ENCODE measurements at places on chromosomes 13 and 19.

- no peak for DNase-seq
Measured at GRCh38 chr19:2464389-2464788, 7.6 kb upstream of the LMNB2 start.

GRCh38 chr13:23462815-23463559 lies 29.5 kb upstream of the SACS start:
- DNase-seq: peak; percentile 39

- DNase-seq: no peak
Measured at GRCh38 chr19:46629546-46630025, 4.7 kb upstream of the PTGIR start.

DNA sequence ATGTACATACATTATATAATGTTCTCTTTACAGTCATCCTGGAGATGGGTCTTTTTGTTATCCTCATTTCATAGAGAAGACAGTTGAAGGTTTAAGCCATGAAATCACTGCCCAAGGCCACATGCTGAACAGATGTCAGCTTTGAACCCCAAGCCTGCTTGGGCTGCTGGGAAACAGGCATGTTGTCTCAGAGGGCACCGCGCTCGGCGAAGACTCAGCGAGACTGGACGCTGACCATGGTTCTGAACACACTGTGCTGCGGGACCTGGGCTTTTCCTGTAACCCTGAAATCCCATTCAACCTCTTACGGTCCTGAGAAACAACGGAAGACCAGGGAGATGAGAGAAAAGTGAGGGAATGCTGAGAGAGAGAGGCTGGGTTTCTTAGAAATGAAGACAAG lies 27.3 kb downstream of the LRFN3 start:
- DNase-seq: no peak

GRCh38 chr19:14375582-14376291 lies 5.5 kb upstream of the ADGRE5 start:
- no peak for DNase-seq

GRCh38 chr19:38483016-38483630 lies 49.6 kb downstream of the RYR1 start:
- no peak for DNase-seq

GRCh38 chr13:44195245-44195644 lies 178.4 kb upstream of the SERP2 start:
- no peak for DNase-seq

GRCh38 chr19:46715975-46716671 lies 791 bp downstream of the PRKD2 start:
- peak; percentile 10 for DNase-seq

DNA sequence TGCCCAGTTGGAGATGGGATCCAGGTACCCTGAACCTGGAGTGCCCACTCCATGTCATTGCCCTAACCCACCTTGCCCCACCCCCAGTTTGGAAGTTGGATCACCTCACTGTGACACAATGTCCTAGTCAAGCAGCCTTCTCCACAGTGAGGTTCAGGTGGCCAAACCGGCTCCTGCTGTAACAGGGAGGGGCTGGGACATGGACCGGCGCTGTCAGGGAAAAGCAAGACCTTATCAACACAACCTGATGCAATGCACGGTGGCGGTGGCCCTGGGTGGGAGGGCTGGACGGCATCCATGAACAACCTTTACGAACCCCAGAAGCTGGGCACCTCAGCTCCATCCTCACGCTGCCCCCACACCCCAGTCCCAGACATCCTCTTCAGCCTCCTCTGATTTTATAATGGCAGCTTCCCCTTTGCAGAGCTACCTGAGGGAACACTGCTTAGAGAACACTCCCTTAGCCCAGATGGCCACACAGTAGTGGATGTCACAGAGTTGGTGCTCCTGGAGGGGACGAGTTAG lies 1.6 kb upstream of the KRTDAP start:
- no peak for DNase-seq

DNA sequence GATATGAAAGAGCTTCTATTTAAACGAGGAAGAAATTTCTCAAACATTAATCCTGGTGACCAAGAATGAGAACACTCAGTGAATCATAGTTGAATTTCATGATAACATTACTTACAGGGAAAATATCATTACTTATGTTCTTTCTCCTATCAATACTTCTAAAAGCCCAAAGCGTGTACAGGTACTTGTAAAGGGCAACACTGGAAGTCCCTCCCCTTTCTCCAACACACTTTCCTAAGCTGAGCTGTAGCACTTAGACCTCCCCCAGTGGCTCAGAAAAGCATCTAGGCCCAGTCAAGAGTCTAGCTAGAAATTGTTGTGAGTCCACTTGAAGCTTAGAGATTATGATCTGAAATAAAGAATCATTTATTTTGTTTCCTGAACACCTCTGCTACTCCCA lies 150.7 kb downstream of the ABCC4 start:
- no peak for DNase-seq

GRCh38 chr13:28719227-28720055 lies 671 bp upstream of the SLC46A3 start:
- peak; percentile 8 for DNase-seq

DNA sequence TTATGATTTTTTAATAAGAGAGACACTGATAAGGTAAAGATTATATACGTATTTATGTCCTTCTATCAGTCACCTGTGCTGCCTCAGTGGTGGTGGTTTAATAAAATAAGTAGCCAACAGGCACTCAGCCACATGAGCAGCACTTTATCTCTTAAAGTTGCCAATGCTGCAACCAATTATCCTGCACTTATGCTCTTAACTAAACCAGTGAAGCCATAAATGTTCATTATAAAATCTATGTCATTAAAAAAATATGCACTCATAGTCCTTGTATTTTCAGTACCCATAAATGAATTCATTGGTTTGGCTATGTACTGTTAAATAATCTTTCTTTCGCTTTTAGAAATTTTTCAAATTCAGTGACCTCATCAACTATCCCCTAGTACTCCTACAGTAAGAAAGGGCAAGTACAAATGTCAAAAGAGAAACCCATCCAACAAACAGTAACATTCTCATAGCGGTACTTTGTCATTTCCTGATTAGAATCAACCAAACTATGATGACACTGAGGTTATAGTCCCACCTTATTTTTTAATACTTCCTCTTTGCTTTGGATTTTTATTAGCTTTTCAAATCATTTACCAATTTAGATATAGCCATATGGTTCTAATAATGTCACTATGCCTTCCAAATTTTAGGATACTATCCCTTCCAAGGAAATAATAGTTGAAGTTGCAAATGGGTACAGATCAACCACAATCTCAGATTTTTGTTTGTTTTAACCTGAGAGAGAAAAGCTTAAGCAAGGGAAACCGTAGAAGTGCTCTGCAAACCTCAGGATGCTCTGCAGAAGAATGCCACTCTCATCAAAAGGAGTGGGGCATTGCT lies 190.9 kb downstream of the KLF12 start:
- no peak for DNase-seq

DNA sequence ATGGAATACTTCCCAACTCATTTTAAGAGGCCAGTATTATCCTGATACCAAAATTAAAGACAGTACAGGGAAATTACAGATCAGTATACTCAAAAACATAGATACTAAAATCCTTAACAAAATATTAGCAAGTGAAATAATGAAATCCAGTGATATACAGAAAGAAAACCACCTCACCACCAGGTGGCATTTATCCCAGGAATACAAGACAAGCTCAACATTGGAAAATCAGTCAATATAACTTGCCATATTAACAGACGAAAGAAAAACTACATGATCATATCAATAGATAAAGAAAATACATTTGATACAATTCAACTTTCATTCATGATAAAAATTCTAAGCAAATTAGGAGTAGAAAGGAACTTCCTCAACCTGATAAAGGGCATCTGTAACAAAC lies 6.7 kb upstream of the GNA15 start:
- DNase-seq: peak; percentile 27

GRCh38 chr19:35216016-35216832 lies 12.3 kb downstream of the FAM187B start:
- no peak for DNase-seq

GRCh38 chr13:93264876-93265275 lies 38.3 kb downstream of the GPC6 start:
- DNase-seq: no peak

DNA sequence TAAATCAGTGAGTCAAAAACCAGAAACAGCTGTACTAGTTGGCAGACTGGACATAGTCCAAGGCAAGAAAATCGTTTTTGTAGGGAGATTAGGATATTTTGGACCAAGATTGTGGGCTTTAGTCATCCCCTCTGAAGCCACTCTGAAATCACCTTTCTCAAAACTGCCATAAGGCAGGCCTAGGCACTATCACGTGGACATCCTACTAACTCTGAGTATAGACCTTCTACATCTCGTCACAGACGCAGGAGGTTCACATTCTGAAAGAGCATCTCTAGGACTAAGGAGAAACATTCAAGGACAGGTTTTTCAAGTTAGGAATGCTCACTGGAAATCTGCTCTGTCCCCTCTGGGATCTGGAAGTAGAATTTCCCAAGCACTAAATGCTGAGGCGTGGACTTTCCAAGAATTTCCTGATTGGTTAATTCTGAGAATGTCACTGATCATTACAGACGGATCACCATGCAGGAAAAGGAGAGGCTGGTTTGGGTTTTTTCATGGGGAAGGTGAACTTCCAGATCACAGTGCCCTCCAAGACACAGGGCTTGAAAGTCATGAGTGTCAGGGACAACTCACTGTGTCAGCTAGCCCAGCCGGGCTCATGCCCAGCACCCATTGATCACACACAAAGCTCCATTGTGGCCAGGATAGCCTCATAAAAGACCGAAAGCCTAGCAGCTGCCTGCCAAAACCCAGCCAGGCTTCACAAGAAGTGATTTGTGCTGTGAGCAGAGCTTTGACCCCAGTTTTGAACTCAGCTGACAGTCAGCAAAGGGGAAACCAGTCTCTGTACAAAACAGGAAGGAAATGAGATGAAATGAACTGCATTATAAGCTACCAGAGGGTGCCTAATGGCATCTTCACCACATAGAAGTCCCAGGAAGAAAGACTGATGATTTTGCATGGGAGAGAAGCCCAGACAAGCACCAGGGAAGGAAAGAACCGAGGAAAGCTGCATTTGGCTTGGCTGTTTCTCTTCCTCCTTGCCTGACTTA lies 2.7 kb upstream of the RUBCNL start:
- DNase-seq: no peak

- no peak for DNase-seq
Measured at GRCh38 chr19:7701654-7702457, at the start of gene FCER2. Gene FCER2, minus strand, starts transcription at chr19:7702131. Its CDS starts 2,371 bp downstream, at chr19:7699760.

All from SK-N-DZ (cell line).